ENCODE measurements at places on chromosomes 16 and 17.

DNA sequence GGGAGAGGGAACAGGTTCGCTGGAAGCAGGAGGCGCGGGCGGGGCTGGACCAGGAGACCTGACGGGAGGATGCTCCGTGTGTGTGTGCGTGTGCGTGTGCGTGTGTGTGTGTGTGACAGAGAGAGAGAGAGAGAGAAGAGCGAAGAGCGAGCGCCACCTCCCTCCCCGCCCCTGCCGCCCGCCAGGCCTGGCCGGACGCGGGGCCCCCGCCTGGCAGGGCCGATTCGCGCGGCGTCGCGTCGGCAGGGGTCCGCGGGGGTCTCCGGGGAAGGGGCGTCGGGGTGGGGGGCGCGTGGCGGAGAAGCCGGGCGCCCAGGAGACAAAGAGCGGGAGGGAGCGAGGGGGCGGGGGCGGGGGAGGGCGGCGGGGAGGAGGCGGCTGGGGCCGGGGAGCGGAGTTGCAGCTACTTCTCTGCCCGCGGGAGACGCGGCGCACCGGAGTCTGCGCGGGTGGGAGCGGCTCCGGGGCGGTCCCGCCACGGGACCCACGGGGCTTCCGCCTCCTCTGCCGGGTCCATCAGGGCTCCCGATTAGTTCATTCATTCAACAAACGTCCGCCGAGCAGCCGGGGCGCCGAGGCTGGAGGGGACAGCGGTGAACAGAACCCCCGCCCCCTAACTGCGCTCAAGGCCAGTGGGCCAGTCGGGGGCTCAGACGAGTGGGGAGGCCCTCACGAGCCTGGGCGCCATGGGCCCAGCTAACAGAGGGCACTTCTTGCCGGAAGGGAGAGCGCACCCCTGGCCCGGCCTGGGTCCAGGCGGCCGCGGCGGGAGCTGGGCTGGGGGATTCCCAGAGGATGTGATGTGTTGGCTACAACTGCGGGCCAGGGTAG lies at the start of gene SAMD14:
TSS of gene SAMD14 (minus strand) at position 433 of the 831 bp plus-strand sequence. CDS start 5,201 bp downstream, outside the sequence.
- no peak for DNase-seq

DNA sequence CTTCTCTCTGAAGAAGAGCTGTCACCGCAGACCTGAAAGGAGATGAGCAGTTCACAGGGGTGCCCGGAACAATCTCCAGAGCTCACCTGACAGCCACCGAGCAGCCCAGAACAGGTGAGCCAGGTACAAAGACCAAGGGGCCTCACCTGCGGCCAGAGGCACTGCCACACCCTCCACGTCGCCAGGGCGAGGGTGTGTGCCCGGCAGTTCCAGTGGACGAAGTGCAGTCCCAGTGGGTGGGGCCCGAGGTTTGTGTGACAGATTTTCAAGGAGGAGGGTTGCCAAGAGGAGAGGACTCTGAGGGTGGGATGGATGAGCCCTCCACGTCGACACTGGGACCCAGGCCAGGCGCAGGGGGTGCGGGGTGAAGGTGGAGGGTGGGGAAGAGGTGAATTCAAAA lies 61.7 kb downstream of the SMPD3 start:
- DNase-seq, result no peak

DNA sequence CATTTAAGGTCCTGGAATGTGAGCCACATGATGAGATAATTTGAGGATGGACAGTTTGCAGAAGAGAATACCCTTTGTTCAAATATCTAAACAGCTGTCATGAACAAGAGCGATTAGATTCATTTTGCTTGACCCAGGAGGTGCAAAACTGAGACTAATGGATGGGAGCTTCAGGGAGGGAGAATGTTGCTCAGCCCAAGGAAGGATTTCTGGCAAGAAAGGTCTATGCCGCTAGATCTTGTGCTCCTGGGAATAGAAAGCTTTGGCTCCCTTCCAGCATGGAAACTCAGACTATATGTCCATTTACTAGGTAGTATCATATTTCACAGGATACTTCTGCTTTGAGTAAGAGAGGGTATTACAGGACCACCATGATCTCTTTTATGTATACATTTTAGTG lies 14.8 kb upstream of the CDH11 start:
- DNase-seq, result no peak

DNA sequence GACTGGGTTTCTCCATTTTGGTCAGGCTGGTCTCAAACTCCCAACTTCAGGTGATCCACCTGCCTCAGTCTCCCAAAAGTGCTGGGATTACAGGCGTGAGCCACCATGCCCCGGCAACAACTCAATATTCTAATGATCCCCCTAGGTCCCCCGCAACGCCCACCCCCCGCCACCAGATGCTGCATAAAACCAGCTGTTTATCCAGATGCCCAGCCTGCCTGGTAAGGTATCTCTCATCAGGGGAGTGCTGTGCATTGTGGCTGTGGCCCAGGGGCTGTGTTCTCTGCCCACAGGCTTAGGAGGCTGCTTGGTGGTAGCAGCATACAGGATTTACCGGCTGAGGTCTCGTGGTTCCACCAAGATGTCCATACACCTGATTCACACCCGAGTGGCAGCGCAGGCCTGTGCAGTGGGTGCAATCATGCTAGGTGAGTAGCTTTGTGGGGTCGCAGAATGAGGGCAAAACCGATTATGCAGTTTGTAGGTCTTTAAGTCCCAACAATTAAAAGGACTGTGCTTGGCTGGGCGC lies 1.3 kb downstream of the HIGD1B start:
- DNase-seq, result no peak

DNA sequence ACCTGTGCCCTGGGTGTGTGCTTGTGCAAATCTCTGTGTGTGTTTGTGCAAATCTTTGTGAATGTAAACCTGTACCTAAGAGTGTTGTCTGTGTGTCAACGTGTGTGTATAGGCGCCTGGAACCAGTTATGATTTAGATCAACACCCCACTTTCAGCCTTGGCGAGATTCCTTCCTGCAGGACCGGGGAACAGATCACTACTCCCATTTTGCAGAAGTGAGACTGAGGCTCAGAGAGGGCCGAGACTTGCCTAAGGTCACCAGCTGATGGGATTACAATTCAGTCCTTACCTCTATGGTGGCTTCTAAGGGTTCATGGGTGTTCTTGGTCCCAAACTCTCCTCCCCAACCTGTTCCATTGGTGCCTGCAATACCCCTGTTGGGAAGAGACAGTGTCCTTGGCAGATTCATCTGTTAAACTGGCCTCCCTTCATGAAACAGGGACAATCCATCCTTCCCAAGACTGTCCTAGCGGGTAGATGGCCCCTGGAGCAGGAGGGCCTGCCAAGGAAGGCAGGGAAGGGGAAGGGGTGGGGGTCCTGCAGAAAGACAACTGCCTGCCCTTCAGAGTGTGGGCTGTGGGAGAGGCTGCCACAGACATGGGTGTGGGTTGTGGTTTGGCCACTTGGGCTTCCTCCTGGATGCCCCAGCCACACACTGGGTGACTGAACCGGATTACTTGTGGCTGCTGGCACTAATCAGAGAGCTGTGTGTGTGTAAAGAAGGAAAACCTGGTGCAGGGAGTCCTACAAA lies 6.9 kb upstream of the MAPK7 start:
- no peak for DNase-seq

All from NCI-H748 treated with DMSO at 0.1 percent for 48 hours (cell line).